ENCODE measurements at places on chromosomes 3 and 15.

GRCh38 chr3:170511371-170511770 lies 74.5 kb downstream of the SLC7A14 start:
- DNase-seq, result no peak

DNA sequence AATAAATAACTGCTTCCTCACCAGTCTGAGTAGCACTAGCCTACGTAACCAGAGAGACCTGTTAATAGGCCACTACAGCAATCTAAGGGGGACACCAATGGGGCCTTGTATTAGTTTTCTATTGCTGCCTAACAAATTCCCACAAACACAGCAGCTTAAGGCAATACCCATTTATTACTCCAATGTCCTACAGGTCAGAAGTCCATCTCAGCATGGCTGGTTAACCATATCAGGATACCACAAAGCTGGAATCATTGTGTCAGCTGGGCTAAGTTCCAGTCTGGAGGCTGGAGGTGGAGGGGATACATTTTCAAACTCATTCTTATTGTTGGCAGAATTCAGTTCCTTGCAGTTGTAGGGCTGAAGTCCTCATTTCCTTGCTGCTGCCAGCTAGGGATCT lies 331.9 kb downstream of the ULK4 start:
- DNase-seq, result no peak

DNA sequence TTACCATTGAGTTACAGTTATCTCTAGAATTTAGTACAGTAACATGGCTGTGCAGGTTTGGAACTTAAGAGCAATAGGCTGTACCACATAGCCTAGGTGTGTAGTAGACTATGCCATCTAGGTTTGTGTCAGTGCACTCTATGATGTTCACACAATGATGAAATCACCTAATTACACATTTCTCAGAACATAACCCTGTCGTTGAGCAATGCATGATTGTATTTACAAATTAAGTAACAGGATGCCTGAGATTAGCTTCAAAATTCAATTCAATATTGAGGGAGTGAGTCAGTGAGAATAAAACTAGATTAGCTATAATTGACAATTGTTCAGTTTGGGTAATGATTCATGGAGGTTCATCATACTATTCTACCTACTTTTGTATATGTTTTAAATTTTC lies 633.8 kb downstream of the IGSF11 start:
- DNase-seq, result no peak

GRCh38 chr3:23594894-23595670 lies 210.7 kb upstream of the UBE2E1 start:
- DNase-seq, result no peak

DNA sequence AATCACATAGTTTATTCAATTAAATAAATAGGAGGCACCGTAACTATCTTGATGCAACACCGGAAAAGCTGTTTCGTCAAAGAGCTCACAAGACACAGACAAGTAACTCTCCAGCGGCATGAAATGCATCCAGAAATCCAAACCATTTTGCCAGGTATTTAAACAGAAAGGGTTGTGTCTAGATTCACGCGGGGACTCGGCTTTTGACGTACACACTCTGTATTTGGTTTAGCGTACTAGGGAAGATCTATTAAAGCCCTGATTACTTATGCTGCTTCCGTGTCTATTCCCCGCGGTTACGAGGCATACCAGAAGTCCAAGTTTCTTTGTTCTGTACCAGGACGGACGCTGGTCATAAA lies 718 bp downstream of the BNIP2 start:
- DNase-seq, result no peak

DNA sequence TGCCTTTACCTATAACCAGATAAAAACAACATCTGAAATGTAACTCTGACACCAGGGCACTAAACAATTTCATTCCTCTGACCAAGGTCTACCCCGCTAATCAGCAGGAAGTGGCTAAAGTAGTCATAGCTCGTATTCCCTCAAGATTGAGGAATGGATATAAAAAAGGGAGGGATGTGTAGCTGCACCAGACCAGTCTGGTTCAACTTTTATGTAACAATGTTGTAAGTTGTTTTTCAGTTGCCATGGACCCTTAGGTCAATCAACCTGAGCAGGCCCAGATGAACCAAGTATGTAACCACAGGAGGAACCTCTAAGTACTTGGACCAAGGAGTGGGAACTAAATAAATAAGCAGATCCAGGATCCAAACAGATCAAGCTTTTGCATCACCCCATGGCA lies 28.4 kb upstream of the IFT57 start:
- no peak for DNase-seq

GRCh38 chr15:69980341-69981059 lies 117.2 kb downstream of the TLE3 start:
- no peak for DNase-seq

DNA sequence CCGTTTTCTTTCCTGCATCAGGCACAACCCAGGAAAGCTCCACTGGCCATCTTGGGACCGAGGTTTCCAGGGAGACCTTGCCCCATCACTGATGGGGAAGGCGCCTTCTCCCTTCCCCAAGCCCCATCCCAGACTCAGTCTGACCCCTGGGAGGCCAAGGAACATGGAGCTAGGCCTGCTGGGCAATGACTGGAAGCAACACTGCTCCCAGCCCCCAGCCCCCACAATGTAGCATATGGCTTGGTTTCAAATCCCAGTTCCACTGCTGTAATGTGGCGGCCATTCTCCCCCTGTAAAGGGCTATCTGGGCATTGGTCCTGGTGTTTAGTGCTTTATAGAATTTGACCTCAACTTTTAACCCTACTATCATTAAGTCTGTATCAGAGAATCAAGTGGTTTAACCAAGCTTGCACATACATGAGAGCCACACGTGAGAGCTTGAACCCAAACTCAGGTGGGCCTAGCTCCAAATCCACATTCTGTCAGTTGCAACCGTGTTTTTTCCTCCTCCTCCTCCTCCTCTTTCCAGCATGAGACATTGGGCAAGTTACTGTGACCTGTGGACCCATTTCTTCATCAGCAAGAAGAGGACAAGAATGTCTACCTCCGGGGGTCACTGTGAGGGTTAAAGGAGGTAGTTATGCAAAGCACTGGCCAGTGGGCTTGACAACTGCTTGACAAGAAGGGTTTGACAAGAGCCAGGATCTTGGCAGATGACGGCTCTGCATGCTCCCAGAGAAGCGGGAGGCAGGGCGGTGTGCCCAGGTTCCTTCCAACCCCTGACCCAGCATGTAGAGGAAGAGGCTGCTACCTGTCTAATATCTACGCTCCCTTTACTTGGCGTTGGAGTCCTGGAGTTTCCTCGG lies 37.4 kb downstream of the KLHL25 start:
- DNase-seq, result no peak

- no peak for DNase-seq
These were observed 66.3 kb upstream of the CRTC3 start for GRCh38 chr15:90463381-90463780.

DNA sequence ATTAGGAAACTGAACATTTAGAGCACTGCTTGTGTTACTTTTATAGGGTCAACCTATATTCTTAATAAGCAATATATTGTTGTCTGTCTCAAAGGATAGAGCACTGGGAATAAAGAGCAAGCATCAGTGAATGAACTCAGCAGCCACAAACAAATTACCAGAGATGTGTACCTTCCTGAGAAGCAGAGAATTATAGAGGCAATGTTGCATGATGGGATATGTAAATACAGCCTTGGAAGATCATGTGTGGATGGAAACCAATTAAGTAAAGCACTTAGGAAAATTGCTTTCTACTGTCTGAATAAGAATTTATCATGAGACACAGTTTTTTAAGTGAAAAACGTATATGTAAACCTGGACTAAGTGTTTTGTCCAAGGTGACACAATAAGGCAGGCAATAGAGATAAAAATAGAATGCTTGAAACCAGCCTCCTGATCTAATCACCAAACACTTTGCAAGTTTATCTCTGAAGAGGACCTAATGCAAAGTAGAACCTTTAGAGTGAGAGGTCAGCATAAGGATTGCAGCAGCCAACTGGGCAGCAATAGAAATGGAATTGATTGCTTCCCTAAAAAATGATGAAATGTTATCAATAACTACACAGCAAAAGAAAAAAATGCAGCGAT lies 848.0 kb downstream of the TUSC7 start:
- no peak for DNase-seq

- no peak for DNase-seq
These were observed 1.0 kb upstream of the PCCB start for GRCh38 chr3:136249091-136249490.

GRCh38 chr15:49863431-49864224 lies 242.8 kb downstream of the DTWD1 start:
- no peak for DNase-seq

DNA sequence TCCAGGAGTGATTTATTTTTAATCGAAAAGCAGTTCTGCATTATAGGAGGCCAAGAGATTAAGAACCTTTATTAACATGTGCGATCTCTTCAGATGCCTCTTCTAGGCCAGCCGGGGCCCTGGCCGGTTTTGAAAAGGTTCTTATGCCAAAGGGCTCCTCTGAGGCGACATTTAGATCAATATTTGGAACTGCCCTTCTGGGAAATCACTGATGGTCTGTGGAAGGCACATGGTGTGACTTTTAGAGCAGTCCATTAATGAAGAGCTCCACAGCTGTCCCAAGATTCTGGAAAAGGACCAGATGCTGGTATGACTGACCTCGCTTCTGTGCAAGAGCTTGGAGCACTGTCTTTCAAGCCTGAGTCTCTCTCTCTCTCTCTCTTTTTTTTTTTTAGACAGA lies 19.7 kb downstream of the MGLL start:
- DNase-seq, result no peak

- DNase-seq, result no peak
These were observed 58.1 kb upstream of the CA12 start for GRCh38 chr15:63439536-63440264.

GRCh38 chr3:175484666-175485065 lies 625.5 kb downstream of the NAALADL2 start:
- no peak for DNase-seq

DNA sequence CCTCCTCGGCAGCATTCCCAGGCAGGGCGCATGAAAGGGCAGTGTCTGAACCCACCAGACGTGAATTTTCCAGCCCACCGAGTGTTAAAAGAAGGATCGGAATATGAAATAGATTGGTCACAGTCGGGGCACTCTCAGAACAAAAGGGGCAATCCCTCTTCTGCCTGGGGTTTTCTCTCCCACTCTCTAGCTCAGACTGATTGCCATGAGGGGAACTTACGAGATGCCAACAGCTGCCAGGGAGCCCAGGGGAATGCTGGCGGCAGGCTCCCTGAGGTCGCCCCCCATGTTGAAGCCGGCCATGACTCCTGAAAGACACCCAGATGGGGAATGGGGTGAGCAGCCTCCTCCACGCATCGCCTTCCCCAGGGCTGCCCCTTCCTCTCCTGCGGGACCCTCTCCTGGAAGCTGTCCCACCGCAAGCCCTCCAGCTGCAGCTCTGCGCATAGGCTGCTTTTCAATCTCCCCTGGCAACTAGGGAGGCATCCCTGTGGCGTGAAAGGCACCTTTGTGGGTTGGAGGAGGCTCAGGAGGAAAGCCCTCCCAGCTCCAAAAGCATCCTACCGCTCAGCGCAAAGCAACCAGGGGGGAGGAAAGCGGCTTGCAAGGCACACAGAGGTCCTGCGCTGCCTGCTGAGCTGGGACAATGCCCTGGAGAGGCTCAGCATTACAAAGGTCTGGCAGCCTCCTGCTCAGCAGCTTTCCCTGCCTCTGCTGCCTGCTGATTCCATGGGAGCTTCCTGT lies 64.8 kb upstream of the HEG1 start:
- DNase-seq, result no peak

DNA sequence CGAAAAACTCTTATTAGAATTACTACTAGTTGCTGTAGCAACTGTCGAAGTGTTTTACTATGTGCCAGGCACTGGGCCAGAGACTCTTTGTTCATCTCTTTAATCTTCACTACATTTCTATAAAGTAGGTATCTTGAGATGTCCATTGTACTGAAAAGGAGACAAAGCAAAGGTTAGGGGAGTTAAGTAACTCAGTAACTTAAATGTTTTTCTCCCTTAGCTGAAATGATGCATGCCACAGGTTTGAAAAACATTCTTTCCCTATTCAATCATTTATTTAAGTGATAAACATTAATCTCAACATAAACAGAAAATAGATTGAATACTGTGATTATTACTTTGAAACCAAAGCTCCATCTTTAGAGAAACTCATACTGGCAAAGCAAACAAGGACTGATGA lies 776.2 kb downstream of the FHIT start:
- DNase-seq, result no peak

- no peak for DNase-seq
These were observed 247.3 kb upstream of the CHRM5 start for GRCh38 chr15:33720952-33721351.

DNA sequence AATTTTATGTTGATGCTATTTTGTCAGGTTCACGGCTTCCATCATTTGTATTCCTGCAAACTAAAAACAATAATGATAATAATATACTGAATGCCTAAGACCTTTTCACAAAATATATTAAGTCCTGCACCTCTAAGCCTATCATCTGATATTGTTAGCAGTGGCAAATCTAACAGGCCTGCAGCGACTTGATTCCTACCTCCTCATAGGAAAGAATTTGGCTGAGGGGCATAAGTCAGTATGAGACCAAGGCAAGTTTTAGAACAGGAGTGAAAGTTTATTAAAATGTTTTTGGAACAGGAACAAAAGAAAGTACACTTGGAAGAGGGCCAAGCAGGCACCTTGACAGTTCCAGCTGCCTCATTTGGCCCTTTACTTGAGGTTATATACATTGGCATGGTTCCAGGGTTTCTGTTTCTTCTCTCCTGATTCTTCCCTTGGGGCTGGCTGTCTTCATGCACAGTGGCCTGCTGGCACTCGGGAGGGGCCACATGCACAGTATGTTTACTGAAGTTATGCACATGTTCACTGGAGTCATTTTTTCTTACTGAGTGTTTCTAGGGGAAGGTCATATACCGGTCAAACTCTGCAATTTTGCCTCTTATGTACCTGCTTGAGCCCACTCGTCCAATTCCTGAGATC lies 418.1 kb downstream of the EPHA6 start:
- DNase-seq, result no peak

- no peak for DNase-seq
These were observed 15.1 kb downstream of the PDZRN3 start for GRCh38 chr3:73609655-73610054.

- no peak for DNase-seq
These were observed 711.6 kb downstream of the MECOM start for GRCh38 chr3:168951884-168952283.

GRCh38 chr3:117687096-117687495 lies 977.5 kb downstream of the TUSC7 start:
- DNase-seq, result no peak

- DNase-seq, result no peak
These were observed 71.1 kb downstream of the TBL1XR1 start for GRCh38 chr3:177126015-177126773.

DNA sequence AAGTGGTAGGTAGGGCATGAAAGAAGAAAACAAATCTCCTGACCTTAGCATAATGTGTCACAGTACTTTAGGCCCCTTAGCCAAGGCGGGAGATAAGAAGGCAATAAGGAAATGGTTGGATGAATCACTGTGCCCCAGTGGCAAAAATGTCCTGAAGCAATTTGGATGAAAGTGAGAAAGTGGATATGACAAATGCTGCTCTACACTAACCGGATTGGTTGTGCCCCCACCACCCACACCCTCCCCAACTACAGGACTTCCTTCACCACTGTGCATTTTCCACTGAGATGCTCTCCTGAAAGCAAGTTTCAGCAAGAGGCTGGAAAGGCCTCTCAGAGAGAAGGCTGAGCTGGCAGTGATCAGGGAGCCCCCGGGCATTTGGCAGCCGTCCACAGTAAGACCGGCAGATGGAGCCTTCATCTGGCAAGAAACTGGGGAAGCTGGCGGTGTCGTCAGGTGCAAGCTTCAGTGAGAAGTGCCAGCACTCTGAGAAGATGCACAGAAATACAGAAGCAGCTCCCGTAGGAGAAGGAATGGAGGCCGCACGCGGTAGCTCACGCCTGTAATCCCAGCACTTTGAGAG lies 63.8 kb downstream of the ATP1B3 start:
- peak; percentile 75 for DNase-seq

Measured in KBM-7 (cell line).